NCI-H526 (cell line): ENCODE measurements at places on chromosomes 5 and 9.

GRCh38 chr5:8897316-8897715, 648.6 kb downstream of the SEMA5A start:
- DNase-seq: no peak

GRCh38 chr5:145975361-145976066, 39.1 kb downstream of the SH3RF2 start:
- DNase-seq: no peak

GRCh38 chr9:84759300-84759750, 89.8 kb downstream of the NTRK2 start:
- DNase-seq: no peak

DNA sequence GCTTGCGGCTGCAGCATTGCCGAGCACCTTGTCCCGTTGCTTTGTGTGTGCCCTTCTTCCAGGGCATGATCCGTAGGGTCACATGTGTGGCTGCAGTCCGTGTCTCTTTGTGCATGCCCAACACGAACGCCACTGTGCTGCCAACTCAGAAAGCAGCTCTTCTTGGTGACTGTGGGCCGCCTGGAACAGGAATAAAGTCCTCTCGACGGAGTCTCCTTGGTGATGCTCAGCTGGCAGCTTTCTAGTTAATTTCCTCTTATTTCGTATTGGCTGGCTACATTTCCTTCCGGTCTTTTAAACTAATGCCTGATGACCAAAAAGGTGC, 5.8 kb downstream of the EXOC3 start:
- DNase-seq: no peak

- no peak for DNase-seq
Measured at GRCh38 chr5:91848453-91848852, 465.3 kb upstream of the ARRDC3 start.

DNA sequence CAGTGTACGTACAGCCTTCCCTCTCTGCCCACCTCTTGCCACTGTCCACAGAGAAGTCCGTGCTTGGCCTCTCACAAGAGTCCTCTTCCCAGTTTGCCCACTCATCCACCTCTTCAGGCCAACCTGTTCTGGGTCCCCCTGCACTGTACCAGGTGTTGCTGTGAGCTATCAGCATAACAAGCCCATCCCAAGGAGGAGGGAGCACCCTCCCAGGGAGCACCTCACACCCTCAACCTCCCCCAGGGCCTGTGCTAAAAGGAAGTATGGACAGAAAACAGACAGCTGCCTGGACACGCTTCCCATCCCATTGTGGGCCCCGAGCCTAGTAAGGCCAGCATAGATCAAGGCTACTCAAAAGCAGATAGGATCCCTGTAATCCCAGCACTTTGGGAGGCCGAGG, 114.2 kb upstream of the ICE1 start:
- no peak for DNase-seq

DNA sequence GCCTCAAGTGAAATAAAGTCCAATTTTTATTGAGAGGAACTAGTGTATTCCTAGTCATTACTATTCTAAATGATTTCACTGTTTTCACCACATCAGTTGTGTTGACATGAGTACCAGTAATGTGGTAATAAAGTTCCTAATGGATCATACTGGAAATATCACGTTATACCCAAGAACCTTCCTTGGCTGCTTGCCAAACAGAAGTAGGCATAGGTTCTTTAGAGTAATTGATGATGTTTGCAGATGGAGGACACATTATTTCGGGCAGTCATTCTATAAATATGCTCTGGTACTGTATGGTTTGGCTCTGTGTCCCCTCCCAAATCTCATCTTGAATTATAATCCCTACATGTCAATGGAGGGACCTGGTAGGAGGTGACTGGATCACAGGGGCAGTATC, 15.1 kb downstream of the SNCAIP start:
- no peak for DNase-seq
